Stimulated activated CD8-positive, alpha-beta memory T cell treated with anti-CD3 and anti-CD28 coated beads, Interleukin-7, amount 100 ng/mL, for 1 hour (primary cell): ENCODE measurements at places on chromosomes 3 and 15.

DNA sequence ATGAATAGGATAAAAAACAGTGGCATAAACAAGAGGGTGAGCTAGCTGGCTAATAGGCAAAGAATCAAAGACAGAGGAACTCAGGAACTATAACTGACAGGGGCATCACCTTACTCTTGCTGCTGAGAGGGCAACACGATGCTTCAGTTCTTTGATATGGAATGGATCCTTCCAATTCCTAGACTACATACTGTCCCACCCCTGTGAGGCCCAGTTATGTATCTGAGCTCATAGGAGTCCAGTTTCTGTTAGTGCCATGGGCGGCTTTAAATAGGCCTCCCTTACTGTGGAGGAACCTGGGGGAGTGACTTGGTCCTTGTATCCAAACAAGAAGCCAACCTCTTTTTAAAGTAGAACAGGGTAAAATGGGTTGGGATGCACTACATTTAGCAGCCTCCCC is 37.3 kb downstream of the CD47 start:
- DNase-seq: no peak

DNA sequence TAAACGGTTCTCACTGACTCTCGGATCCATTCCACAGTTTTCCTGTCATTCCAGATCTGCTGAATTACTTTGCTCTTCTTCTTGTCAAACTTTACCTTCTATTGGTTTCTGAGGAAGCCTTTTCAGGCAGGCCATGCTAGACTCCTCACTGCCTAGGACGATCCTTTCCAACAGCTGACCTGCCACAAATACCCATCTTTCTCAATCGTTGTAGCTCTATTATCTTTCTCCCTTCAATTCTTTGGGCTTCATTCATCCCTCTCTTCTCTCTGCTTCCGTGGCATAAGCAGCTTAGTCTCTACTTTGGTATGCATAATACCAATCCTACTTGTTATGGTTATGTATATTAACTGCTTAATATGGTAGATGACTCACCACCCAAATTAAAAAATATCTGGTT is 421.8 kb downstream of the NLGN1 start:
- no peak for DNase-seq

- no peak for DNase-seq
Measured at GRCh38 chr3:7447197-7447769, 586.4 kb downstream of the GRM7 start.

GRCh38 chr3:98532709-98533571 is 1.2 kb downstream of the GPR15 start:
- DNase-seq: no peak

DNA sequence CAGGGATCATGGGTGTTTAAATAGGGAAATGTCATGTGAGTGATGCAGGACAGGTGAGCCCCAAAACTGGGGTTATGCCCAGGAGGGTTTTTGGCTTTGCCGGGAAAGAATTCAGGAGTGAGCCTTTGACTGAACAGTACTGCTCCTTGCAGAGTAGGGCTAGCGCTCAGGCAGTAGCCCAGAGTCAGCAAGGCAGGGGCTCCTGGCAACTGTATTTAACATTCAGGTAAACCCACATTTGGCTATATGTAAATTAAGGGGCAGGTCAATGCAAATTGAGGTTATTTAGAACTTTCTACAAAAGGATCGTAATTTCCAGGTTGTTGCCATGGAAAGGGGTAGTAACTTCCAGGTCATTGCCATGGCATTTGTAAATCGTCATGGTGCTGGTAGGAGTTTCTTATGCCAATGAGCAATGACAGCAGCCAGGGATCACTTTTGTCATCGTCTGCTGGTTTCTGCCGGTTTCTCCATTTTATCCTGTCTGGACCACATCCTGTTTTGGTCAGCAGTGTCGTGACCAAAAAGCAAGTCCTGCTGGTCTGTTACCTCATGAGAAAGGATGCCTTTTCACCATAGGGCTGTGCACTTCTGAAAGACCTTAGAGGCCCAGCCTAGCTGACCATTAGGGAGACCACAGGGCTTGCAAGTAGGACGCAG is 24.3 kb downstream of the MTHFS start:
- DNase-seq: no peak

GRCh38 chr3:535566-536416 is 339.2 kb downstream of the CHL1 start:
- no peak for DNase-seq

- no peak for DNase-seq
Measured at GRCh38 chr3:63324621-63325020, 46.5 kb downstream of the SYNPR start.

GRCh38 chr3:28669870-28670269 is 321.2 kb upstream of the AZI2 start:
- no peak for DNase-seq

DNA sequence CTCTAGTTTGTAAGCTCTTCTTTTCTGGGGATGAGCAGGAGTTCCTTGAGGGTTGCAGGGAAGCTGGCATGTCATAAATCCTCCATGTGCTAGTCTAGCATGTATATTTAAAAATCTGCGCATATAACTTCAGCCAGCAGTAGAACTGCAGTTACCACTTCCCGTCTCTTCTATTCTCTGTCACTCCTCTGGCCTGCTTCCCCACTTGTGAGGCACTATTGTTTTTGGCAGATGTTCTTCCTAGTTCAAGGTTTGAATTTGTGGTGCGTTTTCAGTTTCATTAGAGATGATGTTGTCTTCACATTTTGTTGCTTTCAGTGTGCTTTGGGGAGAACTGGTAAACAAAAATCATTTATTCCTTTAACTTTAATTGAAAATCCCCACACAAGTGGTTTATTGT is 169.1 kb upstream of the ZPLD1 start:
- no peak for DNase-seq

- no peak for DNase-seq
Measured at GRCh38 chr3:15666277-15666676, 64.7 kb downstream of the BTD start.

GRCh38 chr3:85270488-85270887 is 311.7 kb downstream of the CADM2 start:
- DNase-seq: no peak

DNA sequence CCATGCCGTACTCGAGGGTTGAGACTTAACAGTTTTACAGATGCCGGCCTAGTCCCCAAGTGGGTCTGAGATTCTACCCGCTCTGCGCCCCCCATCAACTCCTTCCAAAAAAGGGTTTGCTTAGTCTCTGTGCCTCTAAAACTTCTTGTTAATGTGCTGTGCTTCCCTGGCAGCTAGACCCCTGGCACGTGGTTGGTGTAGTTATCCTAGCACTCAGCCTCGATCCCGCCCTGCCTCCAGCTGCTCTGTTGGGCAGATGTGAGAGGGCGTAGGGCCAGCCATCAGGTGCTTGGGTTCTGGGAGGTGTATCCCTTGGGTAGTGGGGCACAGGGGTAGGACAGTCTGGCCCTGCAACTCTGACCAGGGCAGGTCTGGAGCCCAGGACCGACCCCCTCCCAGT is 79.5 kb downstream of the FBLN2 start:
- no peak for DNase-seq

GRCh38 chr15:27473845-27474244 is 502.9 kb downstream of the GABRG3 start:
- no peak for DNase-seq

DNA sequence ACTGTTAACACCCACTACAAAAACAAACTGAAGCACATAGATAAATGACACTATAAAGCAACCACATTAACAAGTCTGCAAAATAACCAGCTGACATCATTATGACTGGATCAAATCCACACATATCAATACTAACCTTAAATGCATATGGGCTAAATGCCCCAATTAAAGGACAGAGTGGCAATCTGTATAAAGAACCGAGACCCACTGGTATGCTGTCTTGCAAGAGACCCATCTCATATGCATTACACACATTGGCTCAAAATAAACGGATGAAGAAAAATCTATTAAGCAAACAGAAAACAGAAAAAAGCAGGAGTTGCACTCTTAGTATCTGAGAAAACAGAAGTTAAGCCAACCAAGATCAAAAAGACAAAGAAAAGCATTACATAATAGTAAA is 1375.4 kb downstream of the ZPLD1 start:
- no peak for DNase-seq

GRCh38 chr3:48219543-48219942 is 3.8 kb upstream of the CAMP start:
- DNase-seq: no peak

DNA sequence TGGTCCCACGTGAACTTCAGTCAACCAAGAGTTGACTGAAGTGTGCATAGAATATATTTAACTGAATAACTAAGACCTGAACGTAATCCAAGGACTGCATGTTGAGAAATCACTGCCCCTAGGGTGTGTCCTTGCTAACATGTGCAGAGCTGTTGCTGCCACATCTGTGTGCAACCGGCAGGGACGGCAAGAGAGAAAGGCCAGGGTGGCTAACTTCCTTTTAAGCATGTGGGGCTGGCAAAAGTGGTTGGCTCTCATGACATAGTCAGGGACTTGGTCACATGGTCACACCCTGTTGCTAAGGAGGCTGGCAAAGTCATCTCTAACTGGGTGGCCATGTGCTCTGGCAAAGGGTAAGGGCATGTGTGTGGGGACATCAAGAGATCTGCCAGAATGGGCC is 52.4 kb downstream of the GASK1A start:
- no peak for DNase-seq

- DNase-seq: no peak
Measured at GRCh38 chr15:95822961-95823360, 507.5 kb upstream of the NR2F2 start.

DNA sequence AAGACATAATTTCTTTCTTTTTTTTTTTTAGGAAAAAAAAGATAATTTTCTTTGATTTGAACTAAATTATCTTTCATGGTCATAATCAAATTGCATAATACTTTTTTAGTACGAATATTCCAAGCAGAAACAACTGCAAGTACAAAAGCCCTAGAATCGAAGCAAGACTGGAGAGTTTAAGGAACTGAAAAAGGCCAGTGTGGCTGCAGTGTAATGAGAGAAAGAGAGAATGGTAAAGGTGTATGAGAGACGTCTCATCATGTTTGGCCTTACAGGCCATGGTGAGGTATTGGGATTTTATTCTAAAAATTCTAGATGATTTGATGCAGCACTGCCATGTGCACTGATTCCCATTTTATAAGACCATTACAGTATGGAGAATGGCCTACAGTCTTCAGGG is 180.9 kb downstream of the SUCNR1 start:
- DNase-seq: no peak

- no peak for DNase-seq
Measured at GRCh38 chr3:141840737-141841544, 35.5 kb upstream of the ATP1B3 start.

- no peak for DNase-seq
Measured at GRCh38 chr3:20316238-20316637, 130.2 kb upstream of the SGO1 start.

GRCh38 chr3:150324788-150325187 is 83.3 kb upstream of the TSC22D2 start:
- no peak for DNase-seq

DNA sequence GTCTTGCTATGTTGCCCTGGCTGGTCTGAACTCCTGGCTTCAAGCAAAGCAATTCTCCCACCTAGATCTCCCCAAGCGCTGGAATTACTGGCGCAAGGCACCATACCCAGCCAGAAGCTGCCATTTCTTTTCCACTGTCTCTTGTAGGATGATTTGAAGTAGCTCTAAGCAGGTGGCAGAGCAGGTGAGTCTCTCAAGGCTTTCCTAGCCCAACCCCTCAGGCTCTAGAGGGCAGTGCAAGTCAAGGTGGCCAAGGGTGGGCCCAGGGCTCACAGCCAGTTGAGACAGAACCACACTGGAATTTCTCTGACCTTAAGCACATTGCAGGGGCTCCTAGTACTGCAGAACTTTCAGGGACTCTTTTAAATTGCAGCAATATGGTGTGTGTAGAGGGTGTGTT is 15.6 kb upstream of the DAG1 start:
- no peak for DNase-seq

GRCh38 chr3:41304593-41304992 is 105.3 kb downstream of the CTNNB1 start:
- no peak for DNase-seq

- no peak for DNase-seq
Measured at GRCh38 chr3:67624078-67624477, 30.3 kb downstream of the SUCLG2 start.

DNA sequence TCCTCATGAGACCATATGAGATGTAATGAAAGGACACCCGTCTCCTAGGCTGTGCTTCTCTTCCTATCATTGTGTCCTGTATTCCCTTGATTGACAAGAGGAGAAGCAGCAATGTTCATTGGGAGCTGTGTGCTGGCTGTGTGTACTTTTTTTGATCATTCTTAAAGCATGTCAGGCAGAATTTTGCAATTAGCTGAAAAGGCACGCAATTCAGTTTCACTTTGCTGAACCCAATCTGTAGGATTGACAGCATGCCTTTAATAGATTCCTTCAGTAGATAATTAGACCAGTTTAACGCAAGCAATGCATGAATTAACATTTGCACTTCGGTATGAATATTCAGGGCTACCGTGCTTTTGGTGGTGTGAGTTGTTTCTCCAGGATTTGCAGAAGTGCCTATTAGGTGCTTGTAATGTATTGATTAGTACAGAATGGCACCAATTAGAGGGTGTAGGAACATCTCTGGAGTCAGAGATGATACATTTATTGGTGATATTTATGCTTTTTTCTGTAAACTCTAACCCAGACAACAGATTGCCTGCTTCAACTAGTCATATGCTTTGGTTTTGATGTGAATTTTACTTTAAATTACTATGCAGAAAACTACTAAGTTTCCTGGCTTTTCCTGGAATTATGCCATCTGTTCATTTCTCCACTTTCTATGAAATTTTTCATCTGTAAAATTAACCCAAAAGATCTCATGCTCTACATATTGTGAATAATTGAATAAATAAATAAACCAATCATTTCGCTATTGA is 114.3 kb downstream of the NSUN3 start:
- no peak for DNase-seq

DNA sequence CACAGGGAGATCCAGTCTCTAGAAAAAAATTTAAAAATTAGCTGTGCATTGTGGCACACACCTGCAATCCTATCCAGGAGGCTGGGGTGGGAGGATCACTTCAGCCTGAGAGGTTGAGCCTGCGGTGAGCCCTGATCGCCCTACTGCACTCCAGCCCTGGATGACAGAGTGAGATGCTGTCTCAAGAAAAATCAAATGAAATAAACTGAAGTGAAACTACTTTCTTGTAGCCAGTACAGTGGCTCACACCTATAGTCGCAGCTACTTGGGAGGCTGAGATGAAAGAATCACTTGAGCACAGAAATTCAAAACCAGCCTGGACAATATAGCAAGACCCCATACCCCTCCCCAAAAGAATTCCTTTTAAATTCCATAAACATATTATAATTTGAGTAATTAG is 35.4 kb downstream of the SMARCC1 start:
- no peak for DNase-seq
